Activated CD4-positive, alpha-beta T cell treated with anti-CD3 and anti-CD28 coated beads, Interleukin-2, amount 50 U/mL, for 48 hours (primary cell): ENCODE measurements at places on chromosomes 4 and X.

DNA sequence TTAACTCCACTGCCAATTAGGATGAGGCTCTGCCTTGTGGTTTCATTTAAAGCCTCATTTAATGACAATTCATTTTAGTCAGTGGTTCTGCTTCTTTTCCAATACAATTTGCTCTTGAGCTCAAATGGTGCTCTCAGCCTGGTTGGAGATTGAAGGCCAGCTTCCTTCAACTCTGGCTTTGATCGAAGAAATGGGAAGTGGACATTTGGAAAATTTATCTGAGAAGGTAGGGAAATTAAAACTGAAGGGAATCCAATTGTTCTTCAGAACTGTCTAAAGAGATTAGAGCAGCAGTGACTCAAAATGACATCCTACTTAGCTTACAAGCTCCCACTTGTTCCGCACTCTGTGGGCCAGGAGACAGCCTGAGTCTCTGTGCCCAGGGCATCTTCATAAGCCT lies 206.8 kb downstream of the SMARCA1 start:
- no peak for DNase-seq

DNA sequence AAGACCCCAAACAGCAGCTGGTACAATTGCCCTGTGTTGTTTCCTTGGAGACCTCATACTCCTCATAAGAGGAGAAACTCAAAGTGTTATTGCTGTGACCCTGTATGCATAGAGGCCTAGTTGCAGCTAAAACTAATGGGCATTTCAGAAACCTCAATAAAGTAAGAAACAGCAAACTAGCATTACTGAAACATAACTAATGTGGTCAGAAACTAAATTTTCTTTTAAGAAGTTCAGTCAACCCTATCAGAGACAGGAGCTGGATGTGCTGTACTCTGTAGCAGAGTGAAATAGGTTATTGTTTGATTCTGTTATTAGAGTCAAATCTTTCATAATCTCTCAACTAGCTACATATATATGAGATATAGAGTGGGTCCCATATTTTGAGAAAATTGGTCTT lies 257.5 kb upstream of the IRS4 start:
- no peak for DNase-seq

DNA sequence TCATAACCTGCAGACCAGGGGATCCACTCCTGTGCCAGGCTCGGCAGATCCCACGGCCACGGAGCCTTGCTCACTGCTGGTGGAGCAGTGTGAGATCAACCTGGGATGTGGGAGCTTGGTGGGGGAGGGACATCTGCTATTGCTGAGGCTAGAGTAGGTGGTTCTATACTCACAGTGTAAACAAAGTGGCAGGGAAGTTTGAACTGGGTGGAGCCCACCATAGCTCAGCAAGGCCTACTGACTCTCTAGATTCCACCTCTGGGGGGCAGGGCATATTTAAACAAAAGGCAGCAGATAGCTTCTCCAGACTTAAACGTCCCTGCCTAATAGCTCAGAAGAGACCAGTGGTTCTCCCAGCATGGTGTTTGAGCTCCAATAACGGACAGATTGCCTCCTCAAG lies 54.7 kb upstream of the EPHA5 start:
- DNase-seq = no peak

DNA sequence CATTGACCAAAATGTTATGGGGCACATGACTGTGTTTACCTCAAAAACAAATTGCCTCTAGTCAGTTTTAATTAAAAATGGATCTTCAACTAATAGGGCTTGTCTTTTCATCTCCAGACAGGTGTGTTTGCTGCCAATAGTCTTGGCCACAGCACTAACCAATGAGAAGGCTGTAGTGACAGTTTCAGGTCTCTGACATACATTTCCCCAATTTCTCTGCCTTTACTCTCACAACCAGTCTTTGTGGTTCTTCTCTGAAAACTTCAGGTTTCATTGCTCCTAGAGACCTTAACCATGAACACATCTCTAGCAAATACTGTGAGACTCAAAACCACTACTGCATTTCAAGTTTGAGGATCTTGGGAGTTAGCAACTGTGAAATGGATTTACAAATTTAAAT lies 3.5 kb upstream of the EDNRA start:
- no peak for DNase-seq

GRCh38 chr4:38872620-38873019 lies 5.0 kb downstream of the FAM114A1 start:
- no peak for DNase-seq

GRCh38 chr4:139675651-139676050 lies 10.0 kb downstream of the MGST2 start:
- DNase-seq = no peak

GRCh38 chr4:110848787-110849186 lies 225.9 kb upstream of the PITX2 start:
- no peak for DNase-seq

GRCh38 chr4:793093-793861 lies 32.7 kb downstream of the CPLX1 start:
- no peak for DNase-seq

DNA sequence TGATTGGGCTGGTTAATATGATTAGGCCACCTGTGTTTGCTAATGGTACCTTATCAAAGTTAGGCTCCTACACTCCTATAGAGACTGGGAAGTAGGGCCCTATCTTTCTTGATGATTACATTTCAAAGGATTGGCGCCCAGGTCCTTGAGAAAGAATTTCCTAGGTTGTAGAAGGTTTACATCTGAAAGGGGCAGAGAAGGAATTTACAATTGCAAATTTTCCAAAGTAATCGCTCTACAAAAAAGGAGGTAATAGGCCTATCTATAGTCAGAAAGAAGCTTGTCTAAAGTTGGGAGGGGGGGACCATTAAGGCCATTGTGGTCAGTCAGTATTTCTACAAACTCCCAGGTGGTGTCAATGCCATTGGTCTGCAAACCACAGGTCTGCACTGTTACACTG lies 638.4 kb downstream of the IL1RAPL1 start:
- DNase-seq = no peak

- no peak for DNase-seq
Measured at GRCh38 chrX:123685232-123685631, 47.6 kb downstream of the THOC2 start.

DNA sequence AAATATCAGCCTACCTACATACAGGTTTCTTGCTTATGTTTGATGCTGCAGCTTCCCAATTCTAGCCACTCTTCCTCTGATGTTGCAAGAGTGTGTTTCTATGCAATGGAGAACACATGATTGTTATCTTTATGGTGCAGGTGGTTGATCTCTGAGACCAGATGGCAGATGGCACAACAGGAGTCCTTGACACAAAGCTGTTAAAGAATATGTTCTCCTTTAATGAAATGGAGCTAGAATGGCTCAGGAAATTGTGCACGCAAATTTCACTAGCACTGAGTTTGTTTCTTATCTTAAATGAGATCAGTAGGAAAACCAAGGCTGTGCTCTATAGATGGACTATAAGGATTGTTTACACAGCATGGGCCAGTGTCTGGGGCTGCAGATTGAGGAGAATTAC lies 29.9 kb upstream of the TTC29 start:
- DNase-seq = no peak

GRCh38 chrX:103783196-103783595 lies 6.6 kb downstream of the PLP1 start:
- no peak for DNase-seq

GRCh38 chr4:8272472-8273428 lies 3.2 kb downstream of the HTRA3 start:
- no peak for DNase-seq

DNA sequence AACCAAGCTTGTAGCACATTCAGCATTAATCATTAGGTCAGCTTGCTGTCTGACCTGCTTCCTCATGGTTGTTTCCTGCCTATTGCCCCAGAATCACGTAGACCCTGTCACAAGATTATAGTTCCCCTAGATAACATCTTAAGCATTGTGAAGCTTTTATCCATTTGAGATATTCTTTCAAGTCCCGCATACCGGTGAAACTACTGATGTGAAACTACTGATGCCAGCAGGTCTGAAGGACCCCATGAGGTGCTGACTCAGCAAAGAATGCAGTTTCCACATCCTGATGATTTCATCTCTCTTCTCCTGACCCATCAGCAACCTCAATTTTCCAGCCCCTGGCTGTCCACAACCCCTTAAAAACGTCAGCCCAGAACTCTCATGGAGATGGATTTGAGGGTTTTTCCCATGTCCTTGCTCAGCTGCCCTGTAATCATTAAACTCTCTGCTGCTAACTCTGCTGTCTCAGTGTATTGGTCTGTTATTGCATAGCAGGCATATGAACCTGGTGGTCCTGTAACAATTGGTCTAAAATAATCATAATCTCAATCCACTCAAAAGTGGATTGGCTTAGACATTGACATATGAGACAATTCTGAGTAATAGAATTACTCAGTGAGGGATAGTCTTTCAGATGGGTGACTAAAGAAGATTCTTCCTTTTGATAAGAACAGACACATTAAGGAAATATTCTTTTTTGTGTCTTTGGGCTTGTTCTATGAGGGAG lies 26.3 kb upstream of the UBA6 start:
- DNase-seq = no peak

DNA sequence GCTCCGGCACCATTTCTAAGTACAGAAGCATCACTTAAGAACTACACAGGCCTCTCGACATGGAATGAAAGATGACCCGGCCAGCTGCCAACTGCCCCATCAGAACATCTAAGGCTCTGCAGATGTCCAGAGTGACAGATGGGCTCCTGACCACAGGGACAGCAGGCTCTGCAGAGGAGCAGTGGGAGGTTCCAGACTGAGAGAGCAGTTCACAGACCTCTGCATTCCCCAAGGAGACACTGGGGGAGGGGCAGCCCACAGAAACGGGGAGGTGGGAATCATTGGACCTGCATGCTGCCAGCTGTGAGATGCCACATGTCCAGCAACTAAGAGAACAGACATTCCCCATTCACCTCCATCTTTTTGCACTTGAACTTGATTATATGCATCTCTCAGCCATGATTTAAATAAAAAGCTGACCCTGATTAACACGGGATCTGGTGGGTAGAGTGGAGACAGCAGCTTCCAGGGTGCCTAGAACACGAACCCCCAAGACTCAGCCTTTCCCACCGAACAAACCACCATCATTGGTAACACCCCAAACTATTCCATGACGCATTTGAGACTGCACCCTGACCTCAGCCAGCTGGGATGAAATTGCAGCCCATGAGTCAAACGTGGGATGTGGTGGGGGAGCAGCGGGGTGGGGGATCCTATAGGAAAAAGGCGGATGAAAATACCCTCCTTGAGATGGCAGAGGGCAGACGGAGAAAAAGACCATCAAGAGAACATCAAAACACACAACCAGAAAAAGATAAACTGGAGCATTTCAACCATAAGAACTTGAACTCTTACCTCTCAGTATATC lies 47.2 kb downstream of the AFAP1 start:
- no peak for DNase-seq

- no peak for DNase-seq
Measured at GRCh38 chr4:38967260-38968095, 64.7 kb downstream of the TMEM156 start.

GRCh38 chr4:107693132-107693531 lies 26.9 kb downstream of the PAPSS1 start:
- DNase-seq = no peak

GRCh38 chr4:86220121-86220520 lies 139.7 kb downstream of the MAPK10 start:
- DNase-seq = no peak

DNA sequence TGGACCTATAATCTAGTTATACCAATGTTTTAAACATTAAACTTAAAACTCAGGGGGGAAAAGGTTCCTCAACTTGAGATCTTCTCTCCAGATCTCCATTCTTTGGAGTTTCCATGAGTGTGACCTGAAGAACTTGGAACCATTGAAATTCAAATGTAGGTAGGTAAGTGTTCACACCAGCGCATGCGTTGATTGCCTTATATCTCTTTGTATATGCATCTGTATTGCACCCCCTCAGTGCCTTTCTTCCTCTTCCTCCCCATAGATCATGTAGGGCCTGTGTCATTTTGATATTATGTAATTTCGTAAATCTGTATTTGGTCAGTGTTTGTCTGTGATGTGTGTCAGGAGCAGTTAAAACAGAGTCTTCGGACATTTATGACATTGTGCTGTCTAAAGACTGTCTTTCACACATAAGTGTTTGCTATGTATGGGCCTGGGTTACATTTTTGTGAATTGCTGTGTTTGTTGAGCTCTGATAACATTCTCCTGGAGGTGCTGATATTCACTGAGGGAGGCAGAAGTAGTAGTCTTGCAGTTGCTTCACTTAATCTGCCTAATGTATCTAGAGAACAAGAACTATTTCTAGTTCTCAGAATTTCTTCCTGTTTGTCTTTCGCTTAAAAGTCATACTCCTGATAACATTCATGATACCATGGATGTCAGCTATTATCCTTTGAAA lies 126.3 kb downstream of the RAP1GDS1 start:
- DNase-seq = no peak

DNA sequence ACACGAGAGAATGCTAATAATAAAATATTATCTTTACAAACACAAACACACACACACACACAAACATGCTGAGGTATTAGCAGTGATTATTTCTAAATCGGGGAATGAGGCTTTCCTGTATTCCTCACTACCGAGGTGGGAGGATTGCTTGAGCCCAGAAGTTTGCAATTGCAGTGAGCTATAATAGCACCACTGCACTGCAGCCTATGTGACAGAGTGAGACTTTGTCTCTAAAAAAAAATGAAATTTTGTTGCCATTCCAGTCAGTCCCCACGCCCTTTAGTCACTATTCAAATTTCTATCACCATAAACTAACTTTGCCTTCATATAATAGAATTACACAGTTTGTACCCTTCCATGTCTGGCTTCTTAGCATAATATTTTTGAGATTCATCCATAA lies 456.5 kb upstream of the CPEB2 start:
- no peak for DNase-seq

DNA sequence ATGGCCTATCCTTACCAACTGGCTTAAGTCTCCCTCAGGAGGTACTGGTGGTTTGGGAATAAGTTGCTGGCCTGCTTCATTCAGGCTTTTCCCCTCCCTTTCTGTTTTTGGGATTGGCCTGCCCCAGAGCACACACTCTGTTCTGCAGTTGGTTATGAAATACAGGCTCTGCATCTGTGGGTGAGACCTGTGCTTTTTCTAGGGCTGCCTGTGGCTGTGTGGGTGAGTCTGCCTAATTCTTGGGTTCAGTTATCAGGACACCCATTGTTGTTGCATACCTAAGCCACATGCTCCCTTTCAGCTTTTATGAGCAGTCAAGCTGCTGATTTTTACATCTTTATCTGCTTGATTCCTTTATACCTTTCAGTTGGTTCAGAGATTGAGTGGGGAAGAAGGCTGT lies 19.0 kb upstream of the CWH43 start:
- DNase-seq = no peak

DNA sequence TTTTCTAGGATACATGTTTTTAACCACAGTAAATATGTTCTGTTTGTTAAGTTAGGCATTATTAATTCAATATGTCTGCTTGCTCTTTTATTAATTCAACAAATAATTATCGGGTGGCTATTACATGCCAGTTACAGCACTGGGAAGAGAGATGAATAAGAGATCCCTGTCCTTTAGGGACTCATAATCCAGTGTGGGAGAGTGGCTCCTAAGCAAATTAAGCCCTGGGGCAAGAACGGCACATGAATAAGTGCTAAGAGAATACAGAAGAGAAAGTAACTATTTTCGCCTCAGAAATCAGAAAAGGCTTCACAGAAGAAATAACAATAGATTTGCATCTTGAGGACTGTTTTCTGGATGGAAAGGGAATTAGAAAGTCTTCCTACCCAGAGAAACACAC lies 236.7 kb downstream of the NR3C2 start:
- no peak for DNase-seq
